Peyer's patch (tissue), 4 donors: ENCODE measurements at places on chromosomes 2 and 18. TPM values are rescaled to one million over a fixed set of nuclear protein-coding genes. Genes with fewer than 3 reads are reported as not detected.

The DAPL1 gene
- not detected for total RNA-seq

The TMEM37 gene
- 542 TPM for total RNA-seq

The LIMS2 gene
- total RNA-seq, result 29.0 TPM

The CD302 gene
- total RNA-seq, result 38.0 TPM

The ANKRD53 gene
- not detected for total RNA-seq

The SPATA3 gene
- not detected for total RNA-seq

DNA sequence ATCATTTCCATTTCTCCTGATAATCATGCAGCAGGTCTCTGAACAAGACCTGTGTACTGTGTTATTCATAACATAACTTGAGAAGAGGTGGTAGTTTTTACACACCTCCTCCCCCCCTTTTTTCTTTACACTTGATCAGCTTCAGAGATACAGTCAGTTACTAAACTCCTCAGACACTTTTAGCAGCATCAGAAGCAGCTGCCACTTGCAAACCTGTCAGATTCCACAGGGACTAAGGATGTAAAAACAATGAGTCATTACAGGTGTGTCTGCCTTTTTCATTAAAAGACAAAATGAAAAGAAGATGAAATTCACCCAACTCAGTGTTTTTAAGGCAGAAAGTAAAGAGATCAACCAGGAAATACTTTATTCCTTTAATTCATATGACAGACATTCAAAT is 254.0 kb downstream of the NRXN1 start:
- H3K27me3 ChIP-seq, result no peaks in the 10 kb centered on the region
- H3K4me1 ChIP-seq, result no peaks in the 10 kb centered on the region
- no peak overlapping the region for H3K4me3 ChIP-seq
- no peak for DNase-seq
- H3K36me3 ChIP-seq, result no peaks in the 10 kb centered on the region
- H3K27ac ChIP-seq, result no peak overlapping the region

DNA sequence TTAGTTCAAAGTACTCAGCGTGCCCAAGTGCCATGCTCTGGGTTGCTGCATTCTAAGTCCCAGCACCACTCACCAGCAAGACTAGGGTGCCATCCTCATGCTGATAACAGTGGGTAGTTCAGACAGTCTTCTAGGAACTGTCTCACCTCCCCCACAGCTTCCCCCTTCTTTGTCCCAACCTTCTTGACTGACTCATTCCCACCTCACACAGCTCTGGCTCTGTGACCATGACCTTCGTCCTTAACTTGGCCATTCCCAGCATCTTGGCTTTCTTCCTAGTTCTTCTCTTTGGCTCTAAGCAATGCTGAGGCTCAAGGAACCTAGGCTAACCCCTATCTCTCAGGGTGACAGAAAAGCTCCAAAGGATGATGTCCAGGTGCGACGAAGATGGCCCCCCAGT is 20.0 kb upstream of the CXCR4 start:
- H3K4me3 ChIP-seq, result no peak overlapping the region
- peaks cover 60% of the 10 kb centered on the region for H3K4me1 ChIP-seq
- H3K27ac ChIP-seq, result peak overlapping the region; percentile 87
- DNase-seq, result no peak
- H3K27me3 ChIP-seq, result no peaks in the 10 kb centered on the region

GRCh38 chr2:51401546-51401945 is 369.6 kb upstream of the NRXN1 start:
- DNase-seq, result no peak
- H3K4me1 ChIP-seq, result no peaks in the 10 kb centered on the region
- H3K4me3 ChIP-seq, result no peak overlapping the region
- no peaks in the 10 kb centered on the region for H3K27me3 ChIP-seq

DNA sequence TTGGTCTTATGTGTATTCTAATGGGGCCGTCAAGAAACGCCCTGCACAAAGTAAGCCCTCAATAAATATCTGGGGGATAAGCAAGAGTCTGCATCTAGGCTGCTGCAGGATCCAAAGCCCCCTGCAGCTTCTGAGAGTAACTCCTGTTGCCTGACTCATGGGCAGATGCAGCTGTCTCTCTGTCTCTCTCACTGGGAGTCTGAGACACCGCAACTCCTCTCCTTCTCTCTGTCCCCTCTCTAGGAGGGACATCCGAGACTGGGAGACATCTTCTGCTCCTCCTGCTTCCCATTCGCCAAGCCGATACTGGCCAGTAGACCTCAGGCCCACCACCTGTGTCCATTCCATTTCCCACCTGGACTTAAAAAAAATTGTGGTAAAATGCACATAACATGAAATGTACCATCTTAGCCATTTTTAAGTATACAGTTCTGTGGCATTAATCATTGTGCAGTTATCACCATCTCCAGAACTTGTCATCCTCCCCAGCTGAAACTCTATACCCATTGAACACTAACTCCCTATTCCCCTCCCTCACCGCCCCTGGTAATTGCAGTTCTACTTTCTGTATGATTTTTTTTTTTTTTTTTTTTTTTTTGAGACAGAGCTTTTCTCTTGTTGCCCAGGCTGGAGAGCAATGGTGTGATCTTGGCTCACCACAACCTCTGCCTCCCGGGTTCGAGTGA is 20.1 kb downstream of the DYSF start:
- no peak overlapping the region for H3K4me3 ChIP-seq
- H3K27ac ChIP-seq, result no peak overlapping the region
- DNase-seq, result no peak
- H3K36me3 ChIP-seq, result no peaks in the 10 kb centered on the region

GRCh38 chr2:71670430-71670795 is 217.1 kb downstream of the DYSF start:
- no peaks in the 10 kb centered on the region for H3K4me1 ChIP-seq
- no peaks in the 10 kb centered on the region for H3K27me3 ChIP-seq
- H3K36me3 ChIP-seq, result no peaks in the 10 kb centered on the region
- H3K27ac ChIP-seq, result no peak overlapping the region
- no peak for DNase-seq

GRCh38 chr2:60546756-60547420 is 6.6 kb downstream of the BCL11A start:
- no peaks in the 10 kb centered on the region for H3K4me1 ChIP-seq
- no peak for DNase-seq
- no peaks in the 10 kb centered on the region for H3K27me3 ChIP-seq
- no peak overlapping the region for H3K27ac ChIP-seq

DNA sequence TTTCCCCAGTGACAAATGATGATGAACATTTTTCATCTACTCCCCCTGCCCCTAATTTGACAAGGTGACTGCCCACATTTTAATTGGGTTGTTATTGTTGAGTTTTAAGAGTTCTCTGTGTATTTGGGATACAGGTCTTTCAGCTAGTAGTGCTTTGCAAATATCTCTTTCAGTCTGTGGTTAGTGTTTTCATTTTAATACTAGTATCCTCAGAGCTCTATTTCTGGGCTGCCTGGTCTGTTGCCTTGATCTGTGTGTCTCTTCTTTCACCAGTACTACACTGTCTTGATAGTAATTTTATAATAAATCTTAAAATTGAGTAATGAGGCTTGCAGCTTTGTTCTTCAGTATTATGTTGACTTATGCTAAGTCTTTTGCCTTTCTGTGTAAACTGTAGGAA is 19.7 kb downstream of the EIF5B start:
- no peaks in the 10 kb centered on the region for H3K36me3 ChIP-seq
- H3K27ac ChIP-seq, result no peak overlapping the region
- H3K4me3 ChIP-seq, result no peak overlapping the region

DNA sequence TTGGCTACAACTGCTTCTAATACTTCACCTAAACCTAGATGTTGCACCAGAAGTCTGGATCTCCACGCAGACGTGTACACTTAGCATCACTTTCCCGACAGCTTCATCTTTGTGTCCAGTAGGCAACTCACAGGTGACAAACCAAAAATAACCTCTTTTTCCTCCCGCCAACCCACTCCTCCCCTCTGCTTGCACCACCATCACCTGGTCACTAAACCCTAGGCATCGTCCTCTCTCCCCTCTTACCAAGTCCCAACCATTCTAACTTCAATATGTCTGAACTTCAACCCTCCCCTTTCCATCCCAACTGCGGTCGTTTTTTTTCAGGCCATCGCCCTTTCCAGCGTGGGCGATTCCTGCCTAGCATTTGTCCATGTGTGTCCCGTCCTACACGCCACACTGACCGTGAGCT is 413 bp upstream of the CHMP3 start:
- DNase-seq, result no peak
- peak overlapping the region; percentile 91 for H3K27ac ChIP-seq
- no peaks in the 10 kb centered on the region for H3K36me3 ChIP-seq

DNA sequence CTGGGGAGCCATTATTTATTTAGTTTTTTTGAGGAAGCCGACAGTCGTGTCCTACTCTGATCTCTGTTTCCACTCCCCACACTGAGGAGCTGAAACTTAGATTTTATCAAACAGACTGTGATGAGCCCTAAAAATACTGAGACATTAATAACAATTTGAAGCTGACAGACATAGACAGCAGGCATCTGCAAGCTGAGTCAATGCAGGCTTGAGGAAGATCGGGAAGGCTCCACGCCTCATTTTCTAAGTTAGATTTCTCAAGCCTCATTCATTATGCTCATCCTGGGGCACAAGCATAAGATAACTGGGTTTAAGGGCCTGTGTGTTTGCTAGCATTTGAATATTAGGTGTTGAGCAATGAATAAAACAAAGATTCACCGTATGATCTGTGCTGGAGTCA is 26.3 kb downstream of the EFR3B start:
- no peak for DNase-seq
- H3K4me3 ChIP-seq, result no peak overlapping the region
- H3K27ac ChIP-seq, result no peak overlapping the region

GRCh38 chr2:43302961-43303494 is 76.6 kb upstream of the ZFP36L2 start:
- H3K36me3 ChIP-seq, result no peaks in the 10 kb centered on the region
- H3K4me3 ChIP-seq, result no peak overlapping the region
- no peak overlapping the region for H3K27ac ChIP-seq

DNA sequence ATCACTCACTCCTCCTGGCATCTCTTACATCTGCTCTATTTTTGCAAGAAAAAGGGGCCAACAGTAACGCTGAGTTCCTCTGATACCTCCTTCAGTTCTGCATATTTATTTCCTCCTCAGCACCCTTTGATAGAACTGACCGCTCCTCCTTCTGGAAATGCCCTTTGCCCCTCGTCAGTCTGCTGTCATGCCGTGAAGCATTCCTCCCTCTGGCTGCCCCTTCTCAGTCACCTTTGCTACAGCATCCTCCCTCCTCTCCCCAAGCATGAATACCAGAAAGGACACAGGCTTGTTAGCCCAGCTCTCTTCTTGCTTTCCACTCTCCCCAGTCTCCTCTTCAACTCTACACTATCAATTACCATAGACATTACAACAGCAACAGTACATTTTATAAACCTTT is 135.4 kb downstream of the NBAS start:
- H3K4me3 ChIP-seq, result no peak overlapping the region
- no peaks in the 10 kb centered on the region for H3K27me3 ChIP-seq
- H3K4me1 ChIP-seq, result no peaks in the 10 kb centered on the region
- DNase-seq, result no peak
- no peak overlapping the region for H3K27ac ChIP-seq
- no peaks in the 10 kb centered on the region for H3K36me3 ChIP-seq

GRCh38 chr2:43340066-43340465 is 113.7 kb upstream of the ZFP36L2 start:
- no peak for DNase-seq
- no peaks in the 10 kb centered on the region for H3K4me1 ChIP-seq
- H3K27me3 ChIP-seq, result no peaks in the 10 kb centered on the region
- H3K36me3 ChIP-seq, result no peaks in the 10 kb centered on the region
- no peak overlapping the region for H3K4me3 ChIP-seq
- H3K27ac ChIP-seq, result peak overlapping the region; percentile 63

DNA sequence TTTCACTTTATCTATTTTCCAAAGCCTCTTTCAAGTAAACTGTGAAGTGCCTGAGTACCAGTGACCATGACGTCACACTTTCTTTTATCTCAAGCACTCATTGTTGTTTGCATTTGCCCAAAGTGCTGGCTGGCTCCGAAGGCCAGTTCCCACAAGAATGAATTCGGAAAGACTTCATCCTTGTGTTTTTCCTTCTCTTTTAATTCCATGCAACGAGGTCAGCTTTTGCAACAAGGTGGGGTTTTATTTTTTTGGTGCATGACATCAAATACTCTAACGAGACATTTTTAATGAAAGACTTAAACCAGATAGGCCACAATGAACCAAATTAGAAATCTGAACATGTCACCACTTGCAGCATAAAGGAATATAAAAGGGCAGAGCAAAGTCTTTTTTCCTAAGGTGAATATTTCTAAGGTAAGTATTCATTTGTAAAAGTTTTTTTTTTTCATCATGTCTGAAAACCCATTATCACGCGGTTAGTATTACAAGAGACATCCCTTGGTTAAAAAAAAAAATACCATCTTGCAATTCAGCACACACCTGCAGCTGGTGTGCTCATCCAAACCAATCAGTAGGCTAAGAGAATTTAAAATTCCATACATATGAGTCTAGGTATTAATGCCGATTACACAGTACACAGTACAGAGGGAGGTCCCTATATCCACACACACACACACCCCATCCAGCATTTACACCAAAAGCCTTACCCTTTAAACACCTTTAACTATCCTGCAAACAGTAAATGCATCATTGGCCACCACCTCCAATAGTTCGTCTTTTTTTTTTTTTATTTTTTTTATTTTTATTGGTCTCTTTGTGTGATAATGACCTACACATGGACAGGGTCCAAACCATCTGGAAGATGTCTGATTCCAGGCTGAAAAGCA is 2.3 kb downstream of the ARL4C start:
- DNase-seq, result peak; percentile 56
- H3K4me3 ChIP-seq, result peak overlapping the region; percentile 69
- no peaks in the 10 kb centered on the region for H3K27me3 ChIP-seq
- no peaks in the 10 kb centered on the region for H3K36me3 ChIP-seq
